ENCODE measurements at places on chromosomes 5 and 9. TPM values are rescaled to one million over a fixed set of nuclear protein-coding genes. Genes with fewer than 3 reads are reported as not detected.

Gene ARHGEF37
- total RNA-seq, result 1.2 TPM

Gene FBN2
- 0.10 TPM for total RNA-seq

Gene PCDHGB2
- total RNA-seq, result 0.38 TPM

Gene SMC2
- 43.5 TPM for total RNA-seq

- H3K27me3 ChIP-seq, result no peaks in the 10 kb centered on the region
- no peak for DNase-seq
- H3K27ac ChIP-seq, result no peak overlapping the region
Observed at GRCh38 chr9:98502976-98503325, 205.8 kb downstream of the GABBR2 start.

- no peaks in the 10 kb centered on the region for H3K4me1 ChIP-seq
- H3K27ac ChIP-seq, result no peak overlapping the region
- no peaks in the 10 kb centered on the region for H3K36me3 ChIP-seq
- no peaks in the 10 kb centered on the region for H3K27me3 ChIP-seq
- no peak for DNase-seq
Observed at GRCh38 chr5:73955271-73955846, 329.4 kb downstream of the ARHGEF28 start.

DNA sequence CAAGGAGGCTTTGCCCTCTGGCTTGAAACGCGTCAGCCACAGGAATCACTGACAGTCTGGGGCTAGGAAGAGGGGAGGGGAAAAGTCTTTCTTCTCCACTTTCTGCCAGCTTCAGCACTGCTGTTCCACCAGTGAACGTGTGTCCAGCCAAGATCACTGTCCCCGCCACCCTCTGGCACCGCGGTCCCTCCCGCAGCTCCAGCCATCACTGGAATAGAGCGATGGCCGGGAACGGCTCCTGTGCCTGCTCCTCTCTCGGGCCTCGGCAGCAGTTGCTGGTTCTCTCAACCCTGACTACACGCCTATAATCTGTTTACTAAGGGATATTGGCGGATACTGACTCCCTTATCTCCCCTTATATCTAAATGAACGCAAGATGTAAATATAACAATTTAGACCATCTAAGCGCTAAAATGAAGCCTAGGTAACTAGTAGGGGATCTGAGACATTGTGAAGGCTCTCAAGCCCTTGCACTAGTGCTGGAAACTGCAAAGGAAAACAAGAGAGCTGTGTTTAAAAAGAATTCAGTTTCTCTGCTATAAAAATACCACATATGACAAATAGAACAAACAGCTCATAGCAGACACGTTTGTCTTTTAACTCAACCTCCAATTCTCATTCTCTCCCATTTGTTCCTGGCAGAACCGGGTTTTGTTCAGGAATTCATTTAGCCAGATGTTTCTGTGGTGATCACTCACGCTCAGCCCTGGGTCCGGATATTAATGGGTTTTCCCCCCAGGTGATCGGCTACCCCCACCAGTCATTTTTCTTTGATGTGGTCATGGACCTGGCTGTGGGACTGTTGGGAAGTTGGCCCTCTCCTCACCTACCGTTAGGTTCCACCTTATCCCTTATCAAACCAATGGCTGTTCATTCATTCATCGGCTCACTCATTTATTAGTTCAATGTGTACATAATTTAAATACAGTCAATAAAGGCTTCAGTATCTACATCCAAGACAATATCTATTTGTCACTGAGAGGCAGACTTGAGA, 149.8 kb downstream of the MED10 start:
- no peak overlapping the region for H3K27ac ChIP-seq
- DNase-seq, result no peak
- no peak overlapping the region for H3K4me3 ChIP-seq
- no peaks in the 10 kb centered on the region for H3K27me3 ChIP-seq
- no peaks in the 10 kb centered on the region for H3K4me1 ChIP-seq
- H3K36me3 ChIP-seq, result no peaks in the 10 kb centered on the region

DNA sequence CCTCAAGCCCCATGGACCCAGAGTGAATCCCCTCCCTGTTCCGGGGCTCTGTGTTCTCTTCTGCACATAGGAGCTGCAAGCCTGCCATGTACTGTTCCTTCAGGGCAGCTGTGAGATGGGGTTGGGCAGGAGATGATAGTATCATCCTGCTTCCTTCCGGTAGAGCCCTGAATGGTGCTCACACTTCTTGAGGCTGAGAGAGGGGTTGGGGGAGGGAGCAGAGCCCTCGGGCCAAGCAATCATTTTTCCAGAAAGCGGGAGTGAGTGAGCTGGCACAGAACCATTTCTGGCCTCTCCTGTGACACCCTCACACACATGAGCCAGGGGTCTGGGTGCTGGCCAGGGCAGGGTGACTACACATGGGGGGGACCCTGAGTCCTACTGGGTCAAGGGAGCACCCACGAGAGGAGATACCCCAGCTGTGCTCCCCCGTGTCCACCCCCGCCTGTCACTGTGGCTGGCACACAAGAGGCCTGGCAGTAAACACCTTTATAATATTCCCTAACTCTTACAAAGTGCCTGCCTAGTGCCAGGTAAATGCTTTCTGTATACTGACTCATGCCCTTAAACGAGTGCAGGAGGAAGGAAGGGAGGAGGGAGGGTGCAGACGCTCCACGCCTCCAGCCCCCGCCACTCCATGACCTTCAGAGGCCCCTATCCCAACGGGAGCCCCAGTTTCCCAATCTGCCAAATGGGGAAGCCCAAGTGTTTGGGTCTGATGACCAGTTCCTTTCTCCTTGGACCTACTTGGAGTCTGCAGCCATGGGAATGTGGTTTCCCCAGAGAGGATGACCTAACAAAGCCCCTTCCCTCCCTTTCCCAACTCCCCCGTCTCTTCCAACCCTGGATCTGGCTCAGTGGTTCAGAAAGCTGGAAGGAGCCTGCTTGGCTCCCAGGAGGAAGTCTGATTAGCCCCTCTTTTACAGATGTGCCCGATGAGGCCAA, 15.5 kb downstream of the AKNA start:
- DNase-seq, result no peak
- H3K27ac ChIP-seq, result peak overlapping the region; percentile 99
- H3K27me3 ChIP-seq, result no peaks in the 10 kb centered on the region
- peak overlapping the region; percentile 33 for H3K4me3 ChIP-seq
